ENCODE measurements at places on chromosomes 4 and X.
A peak's percentile ranks its signal among the peaks of the same experiment; 100 is the strongest.

- DNase-seq = no peak
These were observed 58.3 kb downstream of the PRKX start for GRCh38 chrX:3655181-3655580.

GRCh38 chr4:127641524-127641923 is 8.8 kb downstream of the INTU start:
- DNase-seq = no peak

- no peak for DNase-seq
These were observed 297.4 kb upstream of the SFRP2 start for GRCh38 chr4:154086247-154086646.

- peak; percentile 29 for DNase-seq
These were observed 23.3 kb downstream of the ARHGAP24 start for GRCh38 chr4:85498068-85498733.

- DNase-seq = no peak
These were observed 12.1 kb downstream of the HHIP start for GRCh38 chr4:144658015-144658567.

- DNase-seq = no peak
These were observed 149.4 kb downstream of the TSPAN5 start for GRCh38 chr4:98508829-98509598.
